A673 (cell line): ENCODE measurements at places on chromosomes 2 and 18. TPM values are rescaled to one million over a fixed set of nuclear protein-coding genes. Genes with fewer than 3 reads are reported as not detected.
A peak's percentile ranks its signal among the peaks of the same experiment; 100 is the strongest.

DNA sequence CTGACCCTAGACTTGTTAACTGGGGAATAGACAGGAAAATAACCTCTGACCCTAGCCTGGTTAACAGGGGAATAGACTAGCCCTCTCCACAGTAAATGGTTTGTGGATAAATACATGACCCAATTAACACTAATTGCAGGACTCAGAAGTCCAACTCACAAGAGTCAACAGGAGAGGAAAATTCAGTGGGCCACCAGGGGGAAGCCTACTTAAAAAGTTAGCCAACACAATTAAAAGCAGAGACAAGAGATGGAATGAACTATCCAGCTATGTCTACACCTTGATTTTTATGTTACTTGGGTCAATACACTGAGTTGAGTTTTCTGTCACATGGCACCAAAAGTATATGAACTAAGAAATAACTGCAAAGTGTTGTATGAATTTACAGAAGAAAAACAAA is 158.8 kb upstream of the SLC39A10 start:
- H3K4me1 ChIP-seq: peaks cover 13% of the 10 kb centered on the region
- H3K4me3 ChIP-seq: no peak overlapping the region
- H3K27me3 ChIP-seq: no peaks in the 10 kb centered on the region
- peak; percentile 36 for DNase-seq
- no peaks in the 10 kb centered on the region for H3K36me3 ChIP-seq

DNA sequence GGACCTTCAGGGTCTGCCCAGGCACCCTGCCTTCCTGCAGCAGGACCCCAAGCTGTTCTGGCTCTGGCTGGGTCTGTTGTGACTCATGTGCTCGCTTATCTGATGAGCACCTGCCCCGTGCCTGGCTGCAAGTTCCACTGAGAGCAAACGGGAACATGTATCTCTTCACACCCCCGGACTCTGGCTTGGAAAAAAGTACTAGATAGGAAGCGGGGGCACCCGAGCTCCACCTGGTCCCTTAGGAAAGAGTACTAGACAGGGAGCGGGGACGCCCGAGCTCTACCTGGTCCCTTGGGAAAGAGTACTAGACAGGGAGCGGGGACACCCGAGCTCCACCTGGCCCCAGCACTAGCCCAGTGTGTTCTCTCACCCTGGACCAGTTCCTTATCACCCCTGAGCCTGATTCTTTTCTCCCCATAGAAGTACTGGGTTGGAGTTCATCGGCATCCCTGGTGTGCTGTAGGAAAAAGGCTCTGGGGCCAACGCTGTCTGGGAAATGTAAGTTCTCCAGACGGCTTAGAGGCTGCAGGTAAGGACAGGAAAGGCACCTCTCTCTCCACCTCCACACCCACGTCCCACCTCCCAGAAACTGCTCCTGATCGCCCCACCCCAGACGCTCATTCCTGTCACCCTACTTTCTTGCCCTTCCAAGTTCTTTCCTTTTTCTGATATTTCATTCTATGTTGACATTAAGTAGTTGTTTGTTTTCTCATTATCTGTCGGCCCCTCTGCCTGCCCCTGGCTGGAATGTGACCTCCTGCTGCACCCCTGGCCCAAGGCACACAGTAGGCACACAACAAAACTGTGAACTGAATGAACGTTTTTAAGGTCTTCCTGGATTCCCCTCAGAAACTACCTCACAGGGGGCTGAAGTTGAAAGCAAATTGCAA is 40.2 kb downstream of the HDAC4 start:
- no peak for DNase-seq
- no peak overlapping the region for H3K4me3 ChIP-seq
- no peaks in the 10 kb centered on the region for H3K36me3 ChIP-seq
- H3K27me3 ChIP-seq: no peaks in the 10 kb centered on the region

Gene PRKAG3
- not detected in 2 replicates for total RNA-seq

DNA sequence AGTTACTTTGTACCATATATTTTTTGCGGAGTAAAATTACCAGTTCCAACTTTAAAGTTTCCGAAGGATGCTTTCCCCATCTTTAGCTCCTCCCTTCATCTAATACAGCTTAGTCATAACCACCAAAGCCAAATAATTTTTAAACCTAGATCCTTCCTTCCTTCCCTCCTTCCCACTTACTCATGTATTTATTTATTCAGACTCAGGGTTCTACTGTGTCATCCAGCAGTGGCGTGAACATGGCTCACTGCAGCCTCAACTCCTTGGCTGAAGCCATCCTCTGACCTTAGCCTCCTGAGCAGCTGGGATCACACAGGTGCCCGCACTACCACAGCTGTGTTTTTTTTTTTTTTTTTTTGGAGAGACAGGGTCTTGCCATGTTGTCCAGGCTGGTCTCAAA is 4.4 kb downstream of the LPIN2 start:
- H3K4me1 ChIP-seq: peaks cover 7% of the 10 kb centered on the region
- H3K4me3 ChIP-seq: no peak overlapping the region
- no peak for DNase-seq
- no peaks in the 10 kb centered on the region for H3K27me3 ChIP-seq

DNA sequence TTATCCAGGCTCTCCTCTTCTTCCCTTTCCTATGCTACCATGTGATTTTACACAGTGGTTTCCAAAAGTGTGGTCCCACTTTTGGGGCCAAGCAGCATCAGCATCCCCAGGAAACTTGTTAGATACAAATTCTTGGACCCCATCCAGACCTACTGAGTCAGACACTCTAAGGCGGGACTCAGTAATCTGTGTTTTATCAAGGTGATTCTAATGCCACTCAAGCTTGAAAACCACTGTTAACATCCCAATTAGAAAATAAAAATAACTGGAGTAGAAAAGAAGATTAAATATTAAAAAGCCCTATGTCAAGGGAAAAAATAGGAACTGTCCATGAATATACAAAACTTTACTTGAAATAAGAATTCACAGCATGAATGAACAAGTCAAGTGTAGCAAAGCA is 10.8 kb downstream of the DSG2 start:
- H3K27me3 ChIP-seq: peaks cover 25% of the 10 kb centered on the region
- H3K4me1 ChIP-seq: no peaks in the 10 kb centered on the region
- no peak overlapping the region for H3K27ac ChIP-seq
- no peak for DNase-seq
- H3K4me3 ChIP-seq: no peak overlapping the region

- no peaks in the 10 kb centered on the region for H3K27me3 ChIP-seq
- peak overlapping the region; percentile 96 for H3K4me3 ChIP-seq
- H3K4me1 ChIP-seq: peaks cover 20% of the 10 kb centered on the region
- no peak overlapping the region for H3K27ac ChIP-seq
- no peak for DNase-seq
Measured at GRCh38 chr2:38374984-38375383, 2.1 kb downstream of the ATL2 start.

Gene PARD6G
- total RNA-seq: 7.9 and 10.2 TPM in 2 replicates

DNA sequence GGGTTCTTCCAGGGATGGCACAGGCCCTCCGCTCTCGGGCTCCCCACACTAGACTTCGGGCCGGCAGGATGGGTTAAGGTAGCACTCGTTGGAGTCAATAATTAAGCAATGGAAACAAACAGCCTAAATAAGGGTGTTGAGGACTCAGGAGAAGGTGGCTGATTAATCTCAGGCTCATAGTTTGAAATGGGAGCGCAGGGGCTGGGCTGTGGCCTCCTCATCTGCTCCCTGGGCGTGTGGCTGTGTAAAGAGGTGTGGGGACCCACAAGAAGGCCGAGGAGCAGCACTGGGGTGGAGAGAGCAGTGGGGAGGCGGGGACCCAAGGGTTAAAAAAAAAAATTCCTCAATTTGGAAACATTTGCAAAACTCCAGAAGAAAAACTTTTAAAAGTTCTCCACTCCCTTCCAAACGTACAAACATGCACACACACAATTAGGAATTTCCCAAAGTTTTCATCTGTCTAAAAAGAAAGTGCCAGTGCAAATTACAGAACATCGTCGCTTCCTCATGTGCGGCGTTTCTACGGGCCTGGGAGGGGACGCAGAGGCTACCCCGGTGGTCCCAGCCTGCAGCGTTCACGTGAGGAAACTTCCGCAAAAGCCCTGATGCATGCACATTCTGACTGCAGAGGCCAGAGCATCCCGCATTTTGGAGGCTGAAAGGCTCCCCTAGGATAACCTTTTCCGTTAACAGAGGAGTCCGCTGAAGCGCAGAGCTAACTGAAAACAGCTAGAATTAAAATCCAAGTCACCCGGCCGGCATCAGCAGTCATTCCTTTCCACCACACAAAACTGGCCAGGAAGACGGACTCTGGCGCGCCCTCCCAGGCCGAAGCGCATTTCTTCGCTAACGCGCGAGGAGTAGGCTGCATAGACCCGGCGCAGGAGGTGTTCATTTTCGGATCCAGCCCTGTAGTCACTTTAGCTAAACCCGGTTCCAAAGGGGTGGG is 1.0 kb upstream of the TUBB6 start:
- peak overlapping the region; percentile 74 for H3K27ac ChIP-seq
- peak overlapping the region; percentile 97 for H3K4me3 ChIP-seq
- DNase-seq: peak; percentile 53
- H3K36me3 ChIP-seq: peaks cover 24% of the 10 kb centered on the region
- H3K27me3 ChIP-seq: no peaks in the 10 kb centered on the region

GRCh38 chr2:168037778-168038177 is 209.6 kb downstream of the STK39 start:
- H3K27me3 ChIP-seq: no peaks in the 10 kb centered on the region
- no peak for DNase-seq
- no peaks in the 10 kb centered on the region for H3K4me1 ChIP-seq
- no peaks in the 10 kb centered on the region for H3K36me3 ChIP-seq
- no peak overlapping the region for H3K4me3 ChIP-seq

DNA sequence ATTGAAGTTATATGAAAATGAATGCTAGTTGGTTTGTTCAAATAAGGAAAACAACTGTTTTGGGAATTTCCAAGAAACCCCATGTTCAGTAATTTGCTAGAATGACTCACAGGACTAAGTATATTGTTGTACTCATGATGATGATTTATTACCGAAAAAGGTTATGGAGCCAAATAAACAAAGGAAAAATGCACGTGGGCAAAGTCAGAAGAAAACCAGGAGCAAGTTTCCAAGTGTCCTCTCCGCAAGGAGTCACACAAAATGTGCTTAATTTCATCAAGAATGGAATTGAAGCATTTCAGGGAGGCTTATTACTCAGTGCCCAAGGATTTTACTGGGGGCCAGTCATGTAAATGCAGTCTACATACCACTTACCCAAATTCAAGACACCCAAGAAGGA is 1652.4 kb upstream of the TMEFF2 start:
- no peaks in the 10 kb centered on the region for H3K36me3 ChIP-seq
- H3K4me1 ChIP-seq: no peaks in the 10 kb centered on the region
- H3K4me3 ChIP-seq: no peak overlapping the region
- no peaks in the 10 kb centered on the region for H3K27me3 ChIP-seq
- DNase-seq: no peak

Gene TDRD15
- not detected in 2 replicates for total RNA-seq

GRCh38 chr18:35247412-35248249 is 6.8 kb downstream of the ZNF397 start:
- H3K36me3 ChIP-seq: peaks cover 72% of the 10 kb centered on the region
- H3K4me1 ChIP-seq: no peaks in the 10 kb centered on the region
- H3K4me3 ChIP-seq: no peak overlapping the region
- H3K27me3 ChIP-seq: no peaks in the 10 kb centered on the region
- no peak overlapping the region for H3K27ac ChIP-seq

Gene RNF152
- total RNA-seq: 3.6 and 3.8 TPM in 2 replicates

DNA sequence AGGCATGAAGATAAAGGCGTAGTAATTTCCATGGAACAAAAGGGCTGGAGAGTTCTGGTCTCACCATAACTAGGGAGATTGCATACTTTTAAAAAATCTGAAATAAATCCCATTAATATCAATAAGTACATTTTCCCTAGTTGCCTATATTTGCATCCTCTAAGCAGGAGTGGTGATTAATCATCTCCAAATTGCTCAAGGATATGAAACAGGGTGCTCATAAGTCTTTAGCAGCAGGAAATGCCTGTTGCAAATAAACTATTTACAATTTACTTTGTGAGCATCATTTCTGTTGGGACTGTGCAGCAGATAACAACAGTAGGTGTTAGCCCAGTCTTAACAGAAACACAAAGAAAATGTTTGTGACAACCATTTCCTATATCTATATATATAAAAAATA is 92.4 kb upstream of the TMEM178A start:
- H3K4me3 ChIP-seq: no peak overlapping the region
- H3K4me1 ChIP-seq: peaks cover 35% of the 10 kb centered on the region
- H3K27me3 ChIP-seq: no peaks in the 10 kb centered on the region
- no peaks in the 10 kb centered on the region for H3K36me3 ChIP-seq

- no peak for DNase-seq
- no peaks in the 10 kb centered on the region for H3K4me1 ChIP-seq
- no peaks in the 10 kb centered on the region for H3K36me3 ChIP-seq
- H3K27me3 ChIP-seq: no peaks in the 10 kb centered on the region
- no peak overlapping the region for H3K27ac ChIP-seq
Measured at GRCh38 chr18:74110976-74111375, 36.7 kb downstream of the FBXO15 start.

Gene TSHZ1
- 1.8 and 3.6 TPM in 2 replicates for total RNA-seq

Gene CRYGD
- total RNA-seq: not detected in 2 replicates

GRCh38 chr18:48994044-48994651 is 43.4 kb upstream of the SMAD7 start:
- no peak overlapping the region for H3K4me3 ChIP-seq
- H3K36me3 ChIP-seq: no peaks in the 10 kb centered on the region

Gene DNAH7
- total RNA-seq: 0.95 and 1.9 TPM in 2 replicates

Gene CCDC85A
- 0.15 and 0.39 TPM in 2 replicates for total RNA-seq

Gene RPRM
- not detected in 2 replicates for total RNA-seq

Gene PREB
- 52.7 and 53.8 TPM in 2 replicates for total RNA-seq

DNA sequence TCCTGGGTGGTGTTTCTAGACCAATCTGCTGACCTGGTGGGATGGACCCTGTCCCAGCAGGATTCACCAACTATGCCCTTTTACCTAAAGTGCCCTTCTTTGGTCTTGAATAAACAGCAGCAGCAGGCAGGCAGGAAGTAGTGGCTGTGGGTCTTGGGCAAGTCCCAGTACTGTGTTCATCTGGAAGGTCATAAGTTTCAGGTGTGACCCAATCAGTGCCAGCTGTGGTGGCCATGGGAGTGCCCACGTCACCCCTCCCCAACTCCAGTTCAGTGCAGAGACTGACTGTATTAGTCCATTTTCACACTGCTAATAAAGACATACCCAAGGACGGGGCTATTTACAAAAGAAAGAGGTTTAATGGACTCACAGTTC is 148.3 kb upstream of the SRD5A2 start:
- H3K27ac ChIP-seq: no peak overlapping the region
- H3K27me3 ChIP-seq: no peaks in the 10 kb centered on the region
- peaks cover 10% of the 10 kb centered on the region for H3K4me1 ChIP-seq
- no peak for DNase-seq
- H3K4me3 ChIP-seq: no peak overlapping the region

DNA sequence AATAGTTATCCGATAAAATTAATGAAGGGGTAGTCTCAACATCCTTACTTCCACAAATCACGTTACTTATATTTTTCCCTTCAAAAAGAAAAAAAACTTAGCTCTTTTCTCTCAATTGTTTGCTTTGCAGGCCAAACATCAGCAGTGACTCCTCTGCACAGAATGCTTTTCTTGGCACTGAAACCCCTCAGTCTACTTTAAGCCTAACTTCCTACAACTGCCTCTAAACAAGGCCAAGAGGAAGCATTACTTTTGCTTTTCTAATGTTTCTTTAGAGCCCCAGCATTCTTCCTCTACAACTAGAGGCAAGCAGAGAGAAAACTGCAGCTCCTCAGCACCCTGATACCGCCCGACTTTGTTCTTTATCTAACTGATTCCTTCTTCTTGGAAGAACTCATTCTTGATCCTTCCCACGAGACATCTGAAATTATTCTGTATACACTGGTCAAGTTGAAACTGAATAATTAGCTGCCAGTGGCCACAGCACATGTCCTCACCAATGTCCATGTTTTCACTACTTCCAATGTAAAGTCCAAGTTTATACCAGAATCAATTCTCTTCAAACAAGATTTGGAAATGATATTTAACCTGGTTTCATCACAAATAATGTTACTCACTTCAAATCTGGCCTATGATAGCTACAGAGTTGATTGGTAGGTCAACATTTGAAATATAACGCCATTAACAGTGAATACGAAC is 55.3 kb downstream of the DTNB start:
- no peak overlapping the region for H3K4me3 ChIP-seq
- no peak overlapping the region for H3K27ac ChIP-seq
- no peaks in the 10 kb centered on the region for H3K27me3 ChIP-seq
